ENCODE measurements at places on chromosomes 7 and 10.
A peak's percentile ranks its signal among the peaks of the same experiment; 100 is the strongest.

DNA sequence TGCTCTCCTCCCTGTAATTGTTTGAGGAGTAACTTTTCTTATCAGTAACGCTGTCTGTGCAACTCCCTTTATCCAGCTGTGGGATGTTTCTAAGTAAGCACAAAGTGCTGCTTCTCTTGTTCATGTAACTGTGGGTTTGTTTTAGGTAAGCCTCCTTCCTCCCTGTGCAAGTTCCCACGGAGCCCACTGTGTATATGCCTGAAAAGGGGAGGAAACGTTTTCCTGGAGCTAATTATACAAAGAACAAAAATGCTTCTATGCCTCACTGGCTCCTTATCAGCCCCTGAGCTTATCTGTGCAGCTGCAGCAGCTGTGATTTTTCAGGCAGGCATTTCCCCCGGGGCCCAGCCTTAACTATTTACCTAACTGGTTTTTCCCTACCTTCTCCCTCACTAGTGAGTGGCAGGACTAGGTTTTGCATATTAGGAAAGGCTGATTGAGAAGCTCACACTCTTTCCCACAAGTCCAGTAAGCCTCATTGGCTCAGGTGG, 593.4 kb upstream of the GHITM start:
- DNase-seq: no peak

DNA sequence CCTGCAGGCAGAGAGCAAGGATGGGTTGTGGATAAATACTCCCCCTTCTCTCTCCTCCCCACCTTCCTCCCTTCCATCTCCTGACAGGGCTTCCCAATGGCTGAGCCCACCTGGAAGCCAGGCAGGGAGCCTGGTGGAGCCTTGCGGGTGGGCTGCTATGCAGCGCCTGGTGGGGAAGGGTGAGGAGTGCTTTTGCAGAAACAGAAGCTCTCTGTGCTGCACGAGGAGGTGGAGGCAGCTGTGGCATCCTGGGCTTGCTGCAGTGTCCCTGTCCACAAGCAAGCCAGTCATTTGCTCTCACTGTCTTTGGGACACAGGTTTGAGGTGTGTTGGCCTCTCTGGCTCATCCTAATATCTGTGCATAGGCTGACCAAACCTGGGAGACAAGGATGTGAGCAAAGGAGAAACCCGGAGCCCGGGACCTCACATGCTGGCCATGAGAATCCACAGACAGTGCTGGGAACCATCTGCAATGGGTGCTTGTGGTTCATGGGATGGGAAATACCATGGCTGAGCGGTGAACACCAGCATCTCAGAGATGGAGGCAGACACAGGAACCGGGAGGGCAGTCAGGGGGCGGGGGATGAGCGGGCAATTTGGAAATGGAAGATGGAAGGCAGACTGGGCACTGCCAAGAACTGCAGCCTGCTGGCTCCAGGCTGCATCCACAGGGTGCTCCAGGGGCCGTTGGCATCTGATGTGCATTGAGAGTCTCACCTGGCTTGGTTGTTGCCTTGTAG, 364.2 kb downstream of the GLRX3 start:
- DNase-seq: no peak

GRCh38 chr10:99172128-99172738, 63.4 kb downstream of the HPSE2 start:
- DNase-seq: no peak

- no peak for DNase-seq
These were observed 42.2 kb downstream of the MYPN start for GRCh38 chr10:68151453-68151852.

- no peak for DNase-seq
These were observed 80.6 kb downstream of the RGS10 start for GRCh38 chr10:119461923-119462322.

GRCh38 chr7:74657692-74658177, at the start of gene GTF2I:
Gene GTF2I (plus strand): TSS chr7:74657718. CDS start chr7:74689129, 31,411 bp downstream.
- no peak for DNase-seq

DNA sequence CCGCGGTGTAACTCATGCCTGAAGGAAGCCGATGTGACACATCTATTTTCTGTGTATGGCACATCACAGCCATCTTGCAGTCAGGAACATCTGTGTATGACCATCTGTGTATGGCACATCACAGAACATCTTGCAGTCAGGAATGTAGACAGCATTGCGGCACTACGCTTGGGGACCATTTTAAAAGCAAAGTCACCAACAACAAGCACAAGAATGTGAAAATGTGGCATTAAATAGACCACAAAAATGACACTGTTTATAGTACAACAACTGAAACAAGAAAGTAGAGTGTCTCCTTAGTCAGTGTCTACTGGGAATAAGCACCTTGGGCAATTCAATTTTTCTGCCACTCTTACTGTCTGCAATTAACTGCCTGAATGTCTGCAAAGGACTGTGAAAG, 124.4 kb downstream of the HGF start:
- DNase-seq: no peak

- no peak for DNase-seq
These were observed 67.2 kb downstream of the ADD3 start for GRCh38 chr10:110074758-110075671.

DNA sequence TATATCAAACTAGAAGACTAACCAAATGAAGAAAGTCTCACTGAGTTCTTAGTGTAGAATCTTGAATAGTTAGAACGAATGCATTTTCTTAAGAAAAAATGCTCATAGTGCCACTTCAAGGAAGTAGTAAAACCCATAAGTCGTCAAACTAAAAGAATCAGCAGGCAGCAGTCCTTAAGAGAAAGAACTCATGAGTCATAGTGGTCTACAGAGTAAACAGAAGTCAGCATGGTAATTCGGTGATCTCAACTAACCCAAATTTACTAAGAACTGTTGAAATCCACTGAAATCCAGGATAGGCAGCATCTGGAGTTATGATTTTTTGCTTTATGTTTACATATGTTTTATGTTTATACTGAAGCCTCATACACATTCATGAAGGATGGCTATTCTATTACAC, 256.2 kb downstream of the LHFPL3 start:
- no peak for DNase-seq

DNA sequence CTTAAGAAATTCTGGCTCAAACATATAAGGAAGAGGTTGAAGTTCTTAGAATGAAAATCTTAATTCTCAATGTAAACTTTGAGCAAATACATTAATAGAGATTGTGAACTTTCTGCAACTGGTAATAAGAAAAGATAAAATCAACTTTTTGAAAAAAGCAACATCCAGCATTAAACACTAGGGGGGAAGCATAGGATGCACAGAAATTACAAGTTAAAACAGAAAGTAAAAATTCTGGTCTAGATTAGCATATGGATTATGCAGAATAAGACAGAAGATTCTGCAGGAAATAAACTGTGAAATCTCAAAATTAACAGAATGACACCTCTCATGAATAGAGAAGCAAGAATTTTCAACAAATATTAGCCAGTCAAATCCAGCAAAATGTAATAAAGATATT, 38.0 kb upstream of the CAV2 start:
- no peak for DNase-seq

DNA sequence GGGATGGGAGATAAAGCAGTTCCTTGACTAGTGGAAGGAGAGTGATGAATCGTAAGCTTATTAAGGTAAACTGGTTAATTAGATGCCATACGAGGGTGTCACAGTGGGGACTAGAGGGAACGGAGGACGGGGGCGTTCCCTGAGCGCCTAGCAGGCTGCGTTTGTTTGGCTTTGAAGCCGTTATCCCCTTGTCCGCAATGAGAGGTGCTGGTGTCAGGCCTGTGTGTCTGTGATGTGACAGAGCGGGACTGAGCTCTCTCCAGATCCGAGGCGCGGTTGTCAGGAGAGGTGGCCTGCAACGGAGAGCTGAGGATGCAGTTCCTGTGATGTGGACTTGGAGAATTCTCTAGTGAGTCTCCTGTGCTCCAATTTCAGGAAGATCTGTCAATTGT, 60.0 kb upstream of the PRPS1L1 start:
- no peak for DNase-seq

GRCh38 chr7:98553666-98554065, 63.4 kb upstream of the NPTX2 start:
- no peak for DNase-seq

DNA sequence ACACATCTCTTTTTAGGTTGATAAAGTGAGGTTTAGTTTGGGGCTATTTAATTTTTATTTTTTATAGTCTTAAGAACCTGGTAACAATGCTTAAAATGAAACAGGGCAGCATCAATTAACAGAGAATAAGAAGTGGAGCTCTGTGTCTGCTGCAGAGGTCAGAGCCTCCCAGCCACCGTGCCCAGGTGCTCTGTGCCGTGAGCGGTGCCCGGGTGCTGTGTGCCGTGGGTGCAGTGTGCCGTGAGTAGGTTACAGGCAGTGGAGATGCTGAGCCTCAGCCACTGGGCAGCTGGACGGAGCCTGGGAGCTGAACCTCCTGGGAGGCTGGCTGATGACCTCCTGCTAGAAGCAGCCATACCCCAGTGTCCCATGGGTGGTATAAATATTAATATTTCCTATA, 250.0 kb downstream of the KLF6 start:
- no peak for DNase-seq

DNA sequence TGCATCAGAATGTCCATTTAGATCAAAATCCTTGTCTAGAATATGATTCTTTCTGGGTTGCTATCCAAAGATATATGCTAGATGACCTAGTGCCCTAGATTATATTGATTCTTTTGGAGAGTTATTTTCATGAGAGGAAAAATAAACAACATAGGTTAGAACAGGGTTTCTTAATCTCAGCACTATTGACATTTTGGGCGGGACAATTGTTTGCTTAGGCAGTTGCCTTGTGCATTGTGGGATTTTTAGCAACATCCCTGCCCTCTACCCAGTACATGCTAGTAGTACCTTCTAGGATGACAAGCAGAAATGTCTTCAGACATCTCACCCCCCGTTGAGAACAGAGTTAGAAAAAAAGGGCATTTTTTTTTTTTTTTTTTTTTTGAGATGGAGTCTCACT, 25.1 kb upstream of the LAMB1 start:
- no peak for DNase-seq

DNA sequence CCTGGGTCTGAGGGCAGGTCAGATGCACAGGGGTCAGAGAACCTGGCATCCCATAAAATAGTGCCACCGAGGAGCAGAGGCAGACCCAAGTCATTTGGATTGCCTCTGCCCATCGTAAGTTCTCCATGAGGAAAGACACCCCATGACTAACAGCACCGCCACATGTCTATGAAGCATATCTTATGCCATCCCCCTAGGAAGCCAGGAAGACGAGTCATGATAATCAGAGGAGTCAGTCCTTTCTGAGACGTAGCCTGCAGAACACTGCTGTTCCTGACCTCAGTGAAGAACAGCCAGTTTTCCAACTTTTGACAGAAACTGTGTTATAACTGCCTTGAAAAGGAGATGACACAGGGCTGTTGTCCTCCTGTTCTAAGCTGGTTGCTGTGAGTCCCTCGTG, 51.2 kb downstream of the INSYN2A start:
- no peak for DNase-seq

GRCh38 chr10:42981358-42982236, 95.3 kb upstream of the RET start:
- peak; percentile 5 for DNase-seq

- no peak for DNase-seq
These were observed 31.6 kb downstream of the ST7 start for GRCh38 chr7:116984917-116985316.

DNA sequence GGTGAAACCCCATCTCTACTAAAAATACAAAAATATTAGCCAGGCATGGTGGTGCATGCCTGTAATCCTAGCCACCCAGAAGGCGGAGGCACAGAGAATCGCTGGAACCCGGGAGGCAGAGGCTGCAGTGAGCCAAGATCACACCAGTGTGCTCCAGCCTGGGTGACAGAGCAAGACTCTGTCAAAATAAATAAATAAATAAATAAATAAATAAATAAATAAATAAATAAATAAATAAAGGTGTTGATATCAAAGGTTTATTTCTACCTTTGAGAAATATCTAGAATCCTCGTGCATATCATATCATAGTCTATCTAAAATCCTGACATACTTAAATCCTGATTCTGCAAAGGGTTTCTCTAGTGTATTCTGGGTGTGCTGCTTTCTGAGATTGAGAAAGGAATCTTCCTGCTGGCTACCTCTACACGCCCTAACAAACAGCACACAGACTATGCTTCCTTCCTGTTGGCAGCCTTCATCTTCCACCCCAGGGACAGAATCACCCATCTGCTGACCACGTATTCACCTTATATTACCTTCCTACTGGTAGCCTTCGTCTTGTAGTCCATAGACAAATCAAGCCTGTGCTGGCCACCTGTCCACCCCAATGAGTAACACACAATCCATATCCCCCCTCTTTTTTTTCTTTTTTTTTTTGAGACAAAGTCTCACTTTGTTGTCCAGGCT, 8.7 kb downstream of the ABLIM1 start:
- DNase-seq: no peak

GRCh38 chr10:77592510-77592909, 45.1 kb downstream of the KCNMA1 start:
- no peak for DNase-seq

- DNase-seq: no peak
These were observed 6.8 kb upstream of the GPR15LG start for GRCh38 chr10:84166620-84167288.

DNA sequence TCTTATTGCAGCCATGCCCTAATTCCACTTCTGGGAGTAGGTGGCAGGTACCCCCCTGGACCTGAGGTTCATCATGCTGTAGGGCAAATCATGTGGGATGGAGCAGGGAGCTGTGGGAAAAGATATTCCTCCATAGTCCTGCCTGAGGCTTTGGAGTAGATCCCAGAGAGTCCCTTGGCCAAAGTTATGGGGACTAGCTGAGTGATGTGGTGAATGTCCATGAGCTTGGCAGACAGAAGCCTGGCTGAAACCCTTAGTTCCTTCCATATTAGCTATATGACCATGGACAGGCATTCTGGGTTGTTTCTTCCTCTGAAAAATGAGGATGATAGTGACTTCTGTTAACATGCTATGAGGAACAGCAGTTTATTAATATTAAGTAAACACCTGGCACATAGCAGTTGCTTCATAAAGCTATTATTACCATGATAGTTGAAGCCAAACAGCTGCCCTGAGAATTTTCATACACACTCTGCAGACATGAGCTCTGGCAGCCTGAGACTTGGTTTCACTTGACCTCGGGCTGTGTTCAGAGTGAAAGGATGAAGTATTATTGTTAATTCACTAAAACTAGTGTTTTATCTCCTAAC, 15.0 kb upstream of the IMPDH1 start:
- DNase-seq: no peak

DNA sequence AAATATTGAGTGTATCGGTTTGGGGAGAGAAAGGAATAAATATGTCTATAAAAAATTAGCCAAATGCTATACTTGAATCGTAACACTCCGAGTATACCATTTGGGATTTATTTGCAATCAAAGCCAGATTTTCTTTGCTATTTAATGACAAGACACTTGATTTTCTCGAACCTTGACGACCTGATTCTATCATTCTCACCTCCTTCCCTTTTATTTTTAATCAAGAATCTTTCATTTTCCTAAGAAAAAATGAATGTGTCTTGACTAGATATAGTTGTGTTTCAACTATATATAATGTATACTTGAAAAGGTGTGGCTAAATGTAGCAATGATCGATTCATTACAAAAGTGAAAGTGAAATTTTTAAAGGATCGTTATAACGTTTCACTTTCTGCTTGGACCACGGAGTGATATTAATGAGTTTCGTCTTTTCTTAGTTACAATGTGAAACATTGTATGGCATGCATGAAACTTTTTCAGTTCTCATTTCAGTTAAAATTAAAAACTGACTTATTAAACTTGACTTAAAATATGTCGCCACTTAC, 562 bp downstream of the NUB1 start:
- DNase-seq: no peak
